Astrocyte (in vitro differentiated cells and primary cell): ENCODE measurements at places on chromosomes 3 and 15.

GRCh38 chr3:123584284-123584987 lies 417 bp downstream of the HACD2 start:
- DNase-seq = no peak

DNA sequence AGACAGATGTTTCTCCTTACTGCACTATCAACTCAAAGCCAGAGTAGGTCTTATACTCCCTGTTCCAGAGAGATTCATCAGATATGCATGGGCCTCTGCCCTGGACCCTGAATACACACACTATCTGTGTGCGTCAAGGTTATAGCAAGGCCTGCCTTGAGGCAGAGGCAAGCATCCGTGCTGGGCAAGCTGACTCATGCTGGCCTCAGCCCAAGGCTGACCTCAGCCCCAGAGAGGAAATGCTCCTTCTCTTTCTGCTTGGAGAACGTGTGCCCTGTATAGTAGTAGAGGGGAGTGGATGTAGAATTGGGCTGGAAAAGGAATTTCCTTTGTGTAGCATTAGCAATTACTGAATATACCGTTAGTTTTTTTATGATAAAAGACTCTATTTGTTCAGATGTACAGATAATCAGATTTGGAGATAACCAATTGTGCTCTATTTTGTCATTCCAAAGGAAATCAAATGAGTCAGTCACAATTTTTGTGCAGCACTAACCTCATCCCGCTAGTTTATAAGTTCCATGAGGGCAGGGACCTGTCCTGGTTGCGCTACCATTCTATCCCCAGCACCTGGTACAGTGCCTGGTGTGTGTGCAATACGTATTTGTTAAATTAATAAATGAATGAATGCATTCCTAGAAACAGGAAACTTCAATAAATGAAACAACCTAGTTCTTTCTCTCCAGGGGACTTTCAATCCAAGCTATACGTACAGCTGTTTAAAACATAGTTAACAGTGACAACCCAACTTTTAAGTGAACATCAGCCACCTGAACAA lies 13.3 kb upstream of the PAQR9 start:
- DNase-seq = peak; percentile 94

DNA sequence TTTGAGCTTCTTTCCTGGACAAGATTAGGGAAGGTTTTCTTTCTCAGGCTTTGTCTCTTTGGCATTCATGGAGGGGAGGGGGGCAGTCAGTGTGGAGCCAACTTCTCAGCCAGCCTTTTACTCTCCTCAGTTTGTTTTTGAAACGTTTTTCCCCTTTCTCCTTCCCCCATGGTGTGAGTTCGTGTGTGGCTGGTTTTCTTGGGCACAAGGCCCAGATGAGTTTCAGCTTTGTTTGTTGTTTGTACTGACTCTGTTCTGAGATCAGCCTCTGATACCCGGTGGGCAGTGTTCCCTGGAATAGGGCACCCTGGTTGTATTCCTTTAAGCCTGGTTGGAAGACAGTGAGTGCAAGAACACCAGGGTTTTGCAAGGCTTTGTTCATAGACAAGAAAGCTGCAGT lies 168.2 kb upstream of the RARB start:
- no peak for DNase-seq

GRCh38 chr3:25510797-25511196 lies 82.7 kb downstream of the RARB start:
- no peak for DNase-seq

- peak; percentile 88 for DNase-seq
These were observed 43.6 kb upstream of the APH1B start for GRCh38 chr15:63233667-63234423.

DNA sequence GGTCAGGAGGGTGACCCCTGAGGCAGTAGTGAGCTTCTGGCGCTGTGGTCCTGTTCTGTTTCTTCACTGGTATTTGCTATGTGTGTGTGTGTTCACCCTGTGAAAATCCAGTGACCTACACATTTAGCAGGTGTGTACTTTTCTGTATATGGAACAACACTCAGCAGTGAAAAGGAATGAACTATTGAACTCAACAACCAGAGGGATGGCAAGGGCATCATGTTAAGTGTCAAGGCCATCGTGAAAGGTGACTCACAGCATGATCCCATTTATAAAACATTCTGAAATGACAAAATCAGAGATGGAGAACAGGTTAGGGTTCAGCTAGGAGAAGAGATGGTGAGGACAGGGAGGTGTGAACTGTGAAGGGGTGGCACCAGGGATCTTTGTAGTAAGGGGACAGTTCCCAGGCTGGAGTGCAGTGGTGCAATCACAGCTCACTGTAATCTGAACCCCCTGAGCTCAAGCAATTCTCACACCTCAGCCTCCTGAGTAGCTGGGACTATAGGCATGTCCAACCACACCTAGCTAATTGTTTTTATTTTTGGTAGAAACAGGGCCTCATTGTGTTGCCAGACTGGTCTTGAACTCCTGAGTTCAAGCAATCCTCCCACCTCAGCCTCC lies 10.0 kb upstream of the RAB43 start:
- DNase-seq = no peak

DNA sequence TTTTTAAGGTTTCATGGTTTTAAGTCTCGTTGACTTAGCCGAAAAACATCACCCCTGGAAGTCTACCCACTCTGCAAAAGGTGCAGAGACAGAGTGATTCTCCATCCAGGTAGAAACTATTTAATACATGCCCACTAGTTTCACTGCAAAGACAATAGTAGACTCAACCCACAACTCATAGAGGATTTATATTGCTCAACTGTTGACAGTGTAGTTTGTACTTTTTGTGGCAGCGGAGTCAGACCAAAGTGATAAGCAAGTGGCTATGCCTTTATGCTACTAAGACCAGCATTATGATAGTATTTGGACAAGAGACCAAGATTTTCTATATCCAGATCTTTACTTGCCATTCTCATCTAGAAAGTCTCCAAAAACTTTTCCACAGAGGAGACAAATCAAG lies 98.8 kb upstream of the ZBTB20 start:
- peak; percentile 27 for DNase-seq

- peak; percentile 55 for DNase-seq
These were observed 9.8 kb upstream of the CNTN3 start for GRCh38 chr3:74624301-74624700.

DNA sequence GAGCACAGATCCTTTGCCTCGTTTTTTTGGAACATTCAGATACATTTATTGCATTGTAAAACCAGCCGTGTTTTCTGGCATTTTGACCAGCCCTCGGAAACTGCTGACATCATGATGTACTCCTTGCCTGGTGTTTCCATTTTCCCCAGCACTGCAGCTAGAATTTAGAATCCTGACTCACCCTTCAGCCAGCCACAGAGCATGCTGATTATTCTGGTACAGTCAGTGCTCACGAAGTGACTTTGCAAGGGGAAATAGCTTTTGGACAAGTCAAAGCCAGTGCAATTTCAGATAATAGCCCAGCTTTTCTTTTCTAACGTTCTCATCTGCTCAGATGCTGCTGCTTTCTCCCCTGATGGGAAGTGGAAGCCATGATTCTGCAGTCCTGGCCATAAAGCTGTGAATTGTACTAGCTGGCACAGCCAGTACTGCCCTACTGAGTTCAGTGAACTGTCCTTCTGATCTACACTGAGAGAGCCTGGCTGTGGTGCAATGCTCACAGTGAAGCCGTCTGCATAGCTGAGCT lies 12.1 kb upstream of the CNBP start:
- DNase-seq = peak; percentile 93
